Stimulated activated CD4-positive, alpha-beta T cell treated with anti-CD3 and anti-CD28 coated beads, Interleukin-2, amount 100 ng/mL, for 4 hours (primary cell): ENCODE measurements at places on chromosomes 2 and 18.

- no peak for DNase-seq
Observed at GRCh38 chr2:13046557-13047165, 329.9 kb downstream of the TRIB2 start.

DNA sequence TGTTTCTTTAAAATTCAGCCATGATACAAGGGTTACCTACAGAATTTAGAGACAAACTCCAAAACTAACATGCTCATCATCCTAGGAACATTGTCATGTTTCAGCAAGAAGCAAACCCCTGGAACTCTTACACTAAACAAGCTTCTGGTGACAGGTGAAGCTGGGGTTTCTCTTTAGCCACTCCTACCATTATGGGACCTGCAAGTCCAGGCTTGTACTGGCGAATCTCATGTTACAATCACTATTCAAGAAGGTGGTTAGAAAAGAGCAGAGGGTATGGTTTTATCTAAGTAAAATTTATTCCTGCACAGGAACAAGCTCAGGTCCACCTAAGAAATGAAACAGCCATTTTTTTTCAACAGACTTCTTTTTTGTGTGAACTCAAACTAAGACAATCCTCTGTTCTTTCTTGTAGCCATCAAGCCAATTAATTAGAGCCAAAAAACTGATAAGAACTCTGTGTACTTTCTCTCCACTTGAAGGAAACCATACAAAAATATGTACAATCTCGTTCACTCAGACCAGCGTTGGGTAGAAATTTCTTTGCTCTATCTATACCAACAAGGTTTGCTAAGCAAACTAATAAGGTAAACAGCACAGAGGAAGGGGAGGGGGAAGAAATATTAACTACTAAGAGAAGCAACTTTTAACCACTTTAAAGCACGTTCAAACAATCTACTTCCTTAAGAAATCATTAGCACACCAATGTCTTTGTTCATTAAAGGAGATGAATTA, 63.3 kb upstream of the NEDD4L start:
- no peak for DNase-seq

- no peak for DNase-seq
Observed at GRCh38 chr2:96847586-96847985, 3.8 kb upstream of the ANKRD23 start.

DNA sequence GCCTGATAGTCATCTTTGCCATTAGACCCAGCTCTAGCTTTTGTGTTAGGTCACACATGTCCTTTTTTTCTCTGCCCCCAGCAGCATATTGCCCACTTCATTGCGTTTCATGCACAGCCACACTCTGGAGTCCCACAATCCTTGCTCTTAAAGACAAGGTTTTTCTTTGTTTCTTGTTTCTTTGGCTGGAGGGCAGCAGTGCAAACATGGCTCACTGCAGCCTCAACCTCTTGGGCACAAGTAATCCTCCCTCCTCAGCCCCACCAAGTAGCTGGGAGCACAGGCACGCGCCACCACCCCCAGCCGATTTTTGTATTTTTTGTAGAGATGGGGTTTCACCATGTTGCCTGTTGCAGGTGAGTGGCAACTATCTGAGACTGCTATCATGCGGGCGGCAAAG, 16.9 kb upstream of the PAPOLG start:
- DNase-seq: no peak

- DNase-seq: no peak
Observed at GRCh38 chr18:46346213-46346612, 242.0 kb downstream of the HAUS1 start.

DNA sequence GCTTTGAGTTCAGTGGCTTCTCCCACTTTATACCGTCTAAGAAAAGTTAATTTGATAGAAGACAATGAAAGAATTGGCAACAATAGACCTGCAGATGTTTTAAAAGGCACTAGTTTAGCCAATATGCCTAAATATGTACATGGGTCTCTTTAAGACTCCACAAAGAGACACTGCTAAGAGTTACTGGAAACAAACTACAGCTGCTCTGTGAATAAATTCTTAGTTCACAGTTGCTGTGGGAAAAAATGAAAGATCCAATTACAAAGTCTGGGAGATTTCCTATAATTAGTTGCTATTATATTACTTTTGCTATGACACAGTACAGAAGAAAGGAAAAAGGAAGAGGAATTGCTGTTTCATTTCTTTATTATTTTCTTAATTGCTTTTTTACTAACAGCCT, 34.3 kb downstream of the SCN9A start:
- no peak for DNase-seq

- no peak for DNase-seq
Observed at GRCh38 chr18:76389716-76390115, 105.3 kb downstream of the ZNF516 start.

GRCh38 chr2:146615778-146616177, 1229.1 kb upstream of the ACVR2A start:
- DNase-seq: no peak

DNA sequence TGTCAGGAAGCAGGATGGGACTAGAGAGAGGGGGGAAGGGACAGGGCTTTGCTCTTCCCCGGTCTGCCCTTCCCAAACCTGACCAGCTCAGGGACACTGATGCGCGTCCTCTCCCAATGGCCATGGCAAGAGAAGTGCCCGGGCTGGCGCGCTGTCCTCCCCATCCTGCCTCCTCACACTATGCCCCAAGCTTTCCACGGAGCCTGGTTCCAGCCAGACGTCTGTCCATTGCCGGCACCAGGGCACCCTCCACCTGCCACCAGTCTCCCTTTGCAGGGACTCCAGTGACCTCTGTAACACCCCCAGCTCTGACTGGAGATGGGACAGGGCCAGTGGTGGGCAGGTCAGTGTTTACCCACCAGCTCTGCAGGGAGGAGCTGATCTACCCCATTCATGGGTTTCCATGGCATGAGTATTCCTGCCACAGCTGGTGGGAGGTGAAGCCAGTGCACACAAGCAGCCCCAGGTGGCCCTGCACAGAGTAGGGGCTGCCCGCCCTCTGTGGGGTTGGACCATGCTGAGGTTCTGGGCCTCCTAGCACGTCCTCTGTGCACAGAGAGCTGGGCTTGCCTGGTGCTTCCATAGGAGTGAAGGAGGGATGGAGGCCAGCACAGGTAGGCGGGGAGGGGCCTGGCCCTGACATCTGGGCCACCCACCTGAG, 109.5 kb downstream of the PXDN start:
- DNase-seq: no peak

GRCh38 chr2:163264341-163264740, 425.8 kb upstream of the KCNH7 start:
- no peak for DNase-seq

DNA sequence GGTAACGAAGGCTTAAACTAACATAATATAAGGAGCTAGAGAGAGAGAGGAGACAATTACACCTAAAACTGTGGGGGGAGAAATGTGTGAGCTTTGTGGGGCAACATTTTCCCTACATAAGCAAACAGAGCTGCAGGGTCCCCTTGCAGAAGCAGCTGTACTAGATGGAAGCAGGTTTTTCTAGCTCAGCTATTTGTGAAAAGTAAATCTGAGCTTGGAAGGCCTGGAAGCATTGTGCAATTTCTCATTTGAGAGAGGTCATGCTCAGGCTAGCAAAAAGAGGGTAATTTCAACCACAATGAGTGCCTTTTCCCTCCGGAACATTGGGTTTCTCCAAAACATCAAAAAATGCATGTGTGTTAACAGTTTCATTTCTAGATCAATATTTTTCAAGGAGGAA, 130.0 kb downstream of the ARL4C start:
- DNase-seq: no peak

- DNase-seq: no peak
Observed at GRCh38 chr18:76686737-76687231, 135.6 kb upstream of the ZNF236 start.

DNA sequence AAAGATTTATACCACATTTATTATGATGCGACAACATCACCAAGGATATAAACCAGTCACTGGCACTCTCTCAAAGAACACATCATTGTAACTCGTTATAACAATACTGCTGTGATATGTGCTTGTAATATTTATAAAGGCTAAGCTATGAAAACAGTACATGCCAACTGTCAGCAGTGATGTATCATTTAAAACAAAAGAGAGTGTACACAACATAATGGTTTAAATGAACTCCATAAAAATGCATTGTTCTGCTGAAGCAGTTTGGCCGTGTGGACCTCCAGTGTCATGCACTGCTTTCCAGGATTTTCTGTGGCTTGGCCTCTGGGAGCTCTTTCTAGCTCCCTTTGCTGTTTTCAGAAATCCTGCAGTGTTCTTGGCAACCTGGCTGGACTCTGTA, 215.6 kb downstream of the MTX2 start:
- DNase-seq: no peak

- DNase-seq: no peak
Observed at GRCh38 chr2:20624884-20625485, 25.9 kb downstream of the HS1BP3 start.

DNA sequence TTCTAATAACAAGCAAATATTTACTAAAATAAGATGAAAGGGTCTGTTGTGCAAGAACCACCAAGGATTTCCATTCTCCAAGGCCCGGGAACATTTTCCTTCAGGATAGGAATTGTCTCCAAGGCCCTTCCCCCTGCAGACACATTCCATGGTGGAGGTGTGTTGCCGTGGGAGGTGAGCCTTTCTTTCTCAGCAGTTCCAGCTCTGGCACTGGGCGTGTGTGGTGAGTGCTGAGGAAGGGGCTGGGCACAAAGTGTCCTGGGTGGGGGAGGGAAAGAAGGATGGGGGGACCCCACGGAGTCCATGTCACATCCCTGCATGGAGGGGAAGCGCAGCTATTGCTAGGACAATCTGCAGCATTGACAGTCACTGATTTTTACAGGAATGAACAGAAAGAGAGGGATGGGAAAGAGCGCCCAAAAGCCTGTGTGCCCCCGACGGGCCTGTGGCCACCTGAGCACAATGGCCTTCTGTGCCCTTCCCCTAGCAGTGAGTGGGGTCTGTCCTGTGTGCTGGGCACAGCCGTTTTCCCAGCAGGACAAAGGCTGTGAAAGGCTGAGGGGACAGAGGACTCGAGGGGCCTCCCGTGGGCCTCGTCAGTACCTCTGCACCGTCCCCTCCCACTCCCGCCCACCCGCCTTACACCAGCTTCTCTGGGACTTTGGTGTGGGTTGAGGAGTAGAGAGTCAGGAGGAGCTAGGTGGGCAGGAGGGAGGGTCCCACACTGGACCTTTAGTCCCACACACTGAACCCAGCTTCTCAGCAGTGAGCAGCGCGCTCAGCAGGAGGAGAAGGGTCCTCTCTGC, 79.8 kb downstream of the PTGR3 start:
- DNase-seq: no peak

DNA sequence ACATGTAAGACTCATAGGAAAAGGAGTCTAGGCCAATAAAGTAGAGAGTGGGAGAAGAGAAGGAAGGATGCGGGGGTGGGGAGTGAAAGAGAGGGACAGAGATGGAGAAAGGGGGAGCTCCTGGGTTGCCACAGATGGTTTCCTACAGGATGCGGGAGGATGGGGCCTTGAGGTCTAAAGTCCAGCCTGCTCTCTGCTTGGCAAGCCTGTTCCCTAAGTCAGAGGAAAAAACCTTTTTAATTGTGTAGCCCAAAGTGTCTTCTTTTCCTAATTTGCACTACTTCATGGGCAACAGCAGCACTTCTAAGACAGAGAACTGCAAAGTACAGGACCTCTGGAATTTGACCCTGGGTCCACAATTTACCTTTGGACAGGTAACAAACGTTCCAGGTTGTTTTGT, 1.4 kb upstream of the FAM110C start:
- DNase-seq: no peak

- DNase-seq: no peak
Observed at GRCh38 chr18:34159691-34160185, 65.0 kb downstream of the NOL4 start.

GRCh38 chr2:134623046-134623445, 95.8 kb downstream of the TMEM163 start:
- DNase-seq: no peak

DNA sequence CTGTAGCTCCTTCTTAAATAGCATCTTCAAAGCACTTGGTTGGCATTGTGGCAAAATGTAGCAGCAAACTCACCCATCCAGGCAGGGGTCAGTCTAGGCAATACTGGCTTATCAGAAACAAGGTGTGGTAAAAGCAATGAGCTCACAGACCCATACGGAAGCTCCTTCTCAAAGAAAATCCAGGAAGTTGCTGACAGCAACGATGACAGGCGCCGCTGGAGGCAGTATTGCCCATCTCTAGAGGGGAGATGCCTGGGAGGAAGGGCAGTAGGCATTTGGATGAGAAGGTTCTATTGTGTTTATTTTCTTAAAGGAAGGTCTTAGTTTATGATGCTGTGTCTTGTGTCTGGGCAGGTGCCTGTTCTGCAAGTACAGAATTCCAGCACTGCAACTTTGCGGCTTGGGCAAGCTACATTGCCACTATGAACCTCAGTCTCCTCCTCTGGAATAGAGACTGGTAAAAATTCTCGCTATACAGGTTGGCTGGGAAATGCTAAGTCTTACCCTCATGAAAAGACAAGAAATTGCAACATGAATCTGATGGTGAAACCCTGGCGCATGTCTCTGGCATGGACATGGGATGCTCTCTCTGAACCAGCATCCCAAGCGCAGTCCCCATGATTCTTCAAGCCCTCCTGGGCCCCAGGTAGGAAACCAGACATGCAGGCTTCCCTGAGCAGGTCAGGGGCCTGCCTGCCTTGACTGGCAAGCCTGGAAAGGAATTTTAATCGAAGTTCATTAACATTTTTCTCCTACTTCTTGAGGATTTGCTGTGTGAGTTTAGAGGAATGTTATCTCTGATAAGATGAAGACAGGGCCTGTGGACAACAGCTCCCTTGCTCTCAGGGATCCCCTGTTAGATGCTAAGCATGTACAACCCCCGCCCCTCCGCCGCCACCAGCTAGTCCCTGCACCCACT, 156.0 kb downstream of the TFCP2L1 start:
- no peak for DNase-seq

DNA sequence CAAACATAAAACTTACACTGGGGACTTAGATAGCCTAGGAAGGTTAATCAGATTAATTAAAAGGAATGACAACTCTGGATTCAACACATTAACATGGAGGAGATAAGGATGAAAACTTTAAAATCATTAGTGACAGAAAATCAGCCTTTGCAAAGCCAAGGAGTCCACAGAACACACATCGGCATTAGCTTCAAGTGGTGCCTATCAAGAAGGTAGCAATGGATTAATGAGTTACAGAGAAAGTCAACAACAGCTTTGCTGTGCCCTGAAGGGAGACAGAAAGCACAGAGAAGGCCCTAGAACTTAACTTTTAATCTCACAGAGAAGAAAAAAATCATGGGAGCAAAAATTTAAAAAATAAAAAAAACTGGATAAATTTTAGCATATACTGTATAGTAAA, 88.6 kb downstream of the KCNH7 start:
- no peak for DNase-seq

GRCh38 chr2:176407706-176408105, 138.5 kb downstream of the MTX2 start:
- no peak for DNase-seq
